ENCODE measurements at places on chromosomes 1 and 21.

GRCh38 chr1:10799726-10800125, 3.3 kb upstream of the CASZ1 start:
- DNase-seq = no peak

DNA sequence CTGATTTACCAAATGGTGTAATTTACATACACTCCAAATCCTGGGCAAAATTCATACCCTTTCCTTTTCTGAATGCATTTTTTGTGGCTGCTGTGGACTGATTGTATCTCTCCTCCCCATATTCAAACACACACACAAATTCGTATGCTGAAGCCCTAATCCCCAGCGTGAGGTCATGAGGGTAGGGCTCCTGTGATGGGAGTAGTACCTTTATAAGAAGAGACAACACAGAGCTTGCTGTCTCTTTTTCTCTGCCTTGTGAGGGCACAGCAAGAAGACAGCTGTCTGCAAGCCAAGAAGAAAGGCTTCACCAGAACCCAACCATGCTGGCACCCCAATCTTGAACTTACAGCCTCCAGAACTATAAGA, 24.4 kb downstream of the DUSP10 start:
- no peak for DNase-seq

DNA sequence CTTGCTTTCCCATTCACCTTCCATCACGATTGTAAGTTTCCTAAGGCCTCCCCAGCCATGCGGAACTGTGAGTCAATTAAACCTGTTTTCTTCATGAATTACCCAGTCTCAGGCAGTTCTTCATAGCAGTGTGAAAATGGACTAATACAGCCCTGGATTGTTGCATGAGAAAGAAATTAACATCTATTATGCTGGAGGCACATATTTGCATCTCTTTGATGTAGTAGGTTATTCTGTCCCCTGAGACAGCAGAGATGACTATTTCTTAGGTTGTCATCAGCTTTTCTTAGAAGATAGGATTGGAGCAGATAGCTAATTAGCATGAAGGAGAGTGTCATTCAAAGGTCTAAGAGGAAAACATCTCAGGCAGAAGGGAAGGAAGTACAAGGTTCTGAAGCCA, 166.2 kb downstream of the OMA1 start:
- no peak for DNase-seq

GRCh38 chr1:184482136-184482535, 95.3 kb downstream of the C1orf21 start:
- DNase-seq = no peak

DNA sequence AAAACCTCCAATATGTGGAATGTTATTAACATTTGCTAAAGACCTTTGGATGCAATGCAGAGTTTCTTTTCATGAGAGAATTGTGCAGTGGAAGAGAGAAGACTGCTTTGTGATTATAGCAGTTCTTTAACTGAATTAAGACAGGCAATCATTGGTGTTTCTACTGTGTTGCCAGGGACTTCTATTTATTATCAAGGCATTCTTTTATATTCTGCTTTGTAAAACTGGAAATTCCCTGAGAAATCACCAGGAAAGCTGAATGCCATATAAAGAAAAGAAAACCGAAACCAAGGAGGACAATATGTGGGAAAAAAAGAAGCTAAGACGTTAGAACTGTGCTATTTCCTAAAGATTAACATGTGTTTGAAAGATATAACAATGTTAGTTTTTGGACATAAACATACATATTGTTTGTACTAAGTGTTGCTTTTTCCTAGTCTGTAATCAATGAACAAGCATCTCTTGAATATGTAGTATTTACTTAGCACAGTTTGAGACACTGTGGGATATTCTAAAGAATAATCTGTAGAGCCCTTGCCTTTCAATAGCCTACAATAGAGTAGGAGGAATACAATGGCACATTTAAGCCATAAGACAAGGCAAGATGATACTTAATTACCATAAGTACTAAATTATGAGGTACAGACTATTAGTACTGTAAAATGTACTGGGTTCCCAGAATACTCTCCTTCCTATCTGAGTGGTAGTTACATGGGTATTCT, 47.1 kb downstream of the EXTL2 start:
- no peak for DNase-seq

DNA sequence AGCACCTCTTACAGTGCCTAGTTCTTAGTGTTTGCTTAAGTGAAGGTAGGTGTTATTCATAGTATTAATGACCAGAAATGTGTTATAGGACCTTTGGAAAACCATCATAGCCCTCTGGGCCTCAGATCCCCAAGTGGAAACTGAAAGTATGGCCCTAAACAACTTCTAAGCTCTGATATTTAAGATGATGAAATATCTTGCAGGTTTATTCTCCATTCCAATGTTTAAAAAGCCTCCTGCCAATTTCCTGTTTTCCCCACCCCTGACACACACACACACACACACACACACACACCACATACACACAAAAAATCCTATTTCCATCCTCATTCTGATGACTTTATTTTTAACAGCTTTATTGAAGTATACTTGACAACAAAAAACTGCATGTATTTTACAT, 108.2 kb downstream of the DIRAS3 start:
- DNase-seq = no peak

- DNase-seq = no peak
These were observed 160.5 kb downstream of the FOXD2 start for GRCh38 chr1:47598357-47598756.

GRCh38 chr1:246184503-246184902, 322.6 kb downstream of the SMYD3 start:
- no peak for DNase-seq

Data from immature natural killer cell (primary cell).